Omental fat pad (tissue), 4 donors: ENCODE measurements at places on chromosomes 16 and 17.

DNA sequence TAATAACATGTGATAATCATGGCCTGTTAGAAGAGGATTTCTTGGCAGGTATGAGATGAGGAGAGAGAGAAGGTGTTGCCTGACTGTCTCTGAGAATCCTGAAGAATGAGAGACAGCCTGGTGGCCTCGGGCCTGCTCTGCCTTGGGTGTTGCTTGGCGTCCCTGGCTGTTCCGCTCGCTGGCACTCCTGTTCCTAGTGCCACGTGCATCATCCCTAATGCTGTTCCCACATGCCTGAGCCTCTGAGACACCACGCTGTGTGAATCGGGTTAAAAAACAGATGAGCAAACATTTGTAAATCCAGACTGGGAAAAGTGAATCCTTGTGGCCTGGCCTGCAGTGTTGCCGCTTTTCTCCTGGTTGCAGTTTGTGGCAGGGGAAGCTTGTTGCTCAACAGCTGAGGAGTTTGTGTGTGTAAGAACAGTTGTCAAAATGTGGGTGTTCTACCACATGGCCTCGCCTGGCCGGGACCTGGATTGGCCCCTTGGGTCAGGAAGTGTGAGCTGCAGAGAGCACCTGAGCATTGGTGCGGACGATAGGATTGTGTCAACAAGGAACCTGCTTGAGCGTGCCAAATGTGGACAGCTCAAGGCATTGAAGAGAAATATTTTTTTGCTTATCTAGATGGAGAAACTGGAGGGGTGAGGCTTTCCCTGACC lies 22.0 kb downstream of the UBN1 start:
- DNase-seq: no peak

DNA sequence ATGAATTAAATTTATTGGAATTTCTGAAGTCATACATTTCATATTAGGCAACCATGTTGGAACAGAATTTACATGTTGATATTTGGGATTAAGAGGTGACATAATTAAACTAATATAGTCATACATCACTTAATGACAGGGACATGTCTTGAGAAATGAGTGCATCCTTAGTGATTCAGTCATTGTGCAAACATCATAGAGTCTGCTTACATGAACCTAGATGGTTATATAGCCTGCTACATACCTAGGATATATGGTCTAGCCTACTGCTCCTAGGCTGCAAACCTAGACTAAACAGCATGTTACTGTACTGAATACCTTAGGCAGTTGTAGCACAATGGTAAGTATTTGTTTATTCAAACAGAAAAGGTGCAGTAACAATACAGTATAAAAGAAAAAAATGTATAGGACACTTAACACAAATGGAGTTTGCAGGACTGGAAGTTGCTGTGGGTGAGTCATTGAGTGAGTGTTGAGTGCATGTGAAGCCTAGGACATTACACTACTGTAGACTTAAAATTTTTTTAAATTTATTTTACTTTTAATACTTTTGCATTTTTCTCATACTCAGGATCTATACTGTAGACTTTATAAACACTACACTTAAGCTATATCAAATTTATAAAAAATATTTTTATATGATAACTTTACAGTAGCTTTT lies 85.6 kb downstream of the OMG start:
- DNase-seq: no peak

GRCh38 chr17:55054429-55054828 lies 85.9 kb downstream of the STXBP4 start:
- no peak for DNase-seq

DNA sequence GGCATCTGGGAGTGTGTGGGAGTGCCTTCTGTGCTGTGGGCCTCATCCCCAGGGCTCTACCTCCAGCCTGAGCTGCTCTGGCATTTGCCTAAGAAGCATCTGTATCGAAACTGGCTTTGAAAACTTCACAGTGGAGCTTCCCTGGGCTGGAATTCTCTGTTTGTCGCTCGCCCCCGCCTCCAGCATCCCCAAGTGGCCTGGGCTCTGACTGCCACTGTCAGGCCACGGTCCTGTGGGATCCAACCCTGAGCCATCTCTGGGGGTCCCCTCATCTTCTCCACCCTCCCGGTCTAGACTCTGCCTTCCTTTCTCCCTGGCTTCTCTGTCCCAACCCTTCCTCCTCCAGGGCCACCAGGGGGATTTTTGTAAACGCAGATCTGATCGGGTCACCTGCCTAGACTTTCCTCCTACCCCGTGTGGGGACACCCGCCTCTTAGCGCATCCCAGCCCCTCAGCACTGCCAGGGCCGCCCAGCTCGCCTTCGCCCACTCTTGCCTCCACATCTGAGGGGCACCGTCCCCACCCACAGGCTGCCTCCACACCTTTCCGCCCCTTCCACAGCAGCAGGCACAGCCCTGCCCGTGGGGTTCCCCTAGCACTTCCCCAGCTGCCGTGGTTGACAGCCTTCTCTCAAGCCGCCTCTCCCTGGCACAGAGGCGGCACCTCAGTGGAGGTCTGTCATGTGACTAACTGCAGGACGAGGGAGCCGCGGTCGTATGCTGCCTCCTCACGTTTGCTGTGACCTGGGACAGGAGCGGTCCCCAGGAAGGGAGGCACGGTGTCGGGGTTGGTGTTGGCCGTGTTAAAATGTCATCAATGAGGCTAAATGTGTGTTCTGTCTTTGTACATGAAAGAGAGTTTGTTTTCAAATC lies 12.0 kb downstream of the TBC1D24 start:
- no peak for DNase-seq

- DNase-seq: peak; percentile 67
Measured at GRCh38 chr17:38454532-38454931, 26.3 kb downstream of the ARHGAP23 start.

GRCh38 chr16:18931756-18932155 lies 5.5 kb upstream of the SMG1 start:
- no peak for DNase-seq

DNA sequence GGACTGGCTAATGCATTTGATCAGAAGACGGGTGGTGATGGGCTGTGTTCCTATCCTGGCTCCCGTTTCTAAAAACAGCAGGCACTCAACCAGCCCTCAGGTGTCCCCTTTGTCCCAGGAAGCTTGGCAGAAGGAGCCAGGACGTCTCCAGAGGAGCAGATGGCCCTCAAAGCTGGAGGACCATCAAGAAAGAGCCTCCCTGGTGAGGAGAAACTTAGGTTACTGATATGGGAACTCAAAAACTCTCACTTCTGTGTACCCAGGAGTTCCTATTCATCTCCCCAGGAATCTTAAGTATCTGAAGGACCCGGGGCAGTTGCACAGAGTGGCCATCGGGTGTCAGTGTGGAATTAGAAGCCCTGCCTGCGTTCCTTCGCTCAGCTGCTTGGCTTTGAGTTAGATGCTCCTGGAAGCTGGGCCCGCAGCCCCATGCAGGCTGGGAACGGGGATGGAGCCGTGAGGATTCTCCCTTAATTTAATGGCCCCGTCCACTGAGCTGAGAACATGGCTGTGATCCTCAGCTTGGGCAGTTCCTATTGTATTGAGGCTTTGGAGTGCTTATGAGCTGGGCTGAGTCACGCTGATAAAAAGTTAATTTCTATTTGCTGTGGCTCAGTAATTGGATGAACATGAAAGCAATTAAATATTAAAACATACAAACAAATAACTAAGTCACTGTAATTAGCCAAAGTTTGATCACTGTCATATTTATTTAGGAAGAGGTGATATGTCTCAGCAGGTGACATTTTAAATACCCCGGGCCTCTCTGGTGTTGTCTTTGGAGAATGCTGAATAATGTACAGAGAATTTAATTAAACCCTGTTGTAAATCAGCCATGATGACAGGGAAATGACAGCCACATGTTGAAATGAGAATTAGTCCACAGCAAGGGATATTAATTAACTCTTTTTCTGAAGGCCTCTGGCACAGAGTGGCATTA lies 402.1 kb downstream of the SEC14L1 start:
- peak; percentile 43 for DNase-seq

DNA sequence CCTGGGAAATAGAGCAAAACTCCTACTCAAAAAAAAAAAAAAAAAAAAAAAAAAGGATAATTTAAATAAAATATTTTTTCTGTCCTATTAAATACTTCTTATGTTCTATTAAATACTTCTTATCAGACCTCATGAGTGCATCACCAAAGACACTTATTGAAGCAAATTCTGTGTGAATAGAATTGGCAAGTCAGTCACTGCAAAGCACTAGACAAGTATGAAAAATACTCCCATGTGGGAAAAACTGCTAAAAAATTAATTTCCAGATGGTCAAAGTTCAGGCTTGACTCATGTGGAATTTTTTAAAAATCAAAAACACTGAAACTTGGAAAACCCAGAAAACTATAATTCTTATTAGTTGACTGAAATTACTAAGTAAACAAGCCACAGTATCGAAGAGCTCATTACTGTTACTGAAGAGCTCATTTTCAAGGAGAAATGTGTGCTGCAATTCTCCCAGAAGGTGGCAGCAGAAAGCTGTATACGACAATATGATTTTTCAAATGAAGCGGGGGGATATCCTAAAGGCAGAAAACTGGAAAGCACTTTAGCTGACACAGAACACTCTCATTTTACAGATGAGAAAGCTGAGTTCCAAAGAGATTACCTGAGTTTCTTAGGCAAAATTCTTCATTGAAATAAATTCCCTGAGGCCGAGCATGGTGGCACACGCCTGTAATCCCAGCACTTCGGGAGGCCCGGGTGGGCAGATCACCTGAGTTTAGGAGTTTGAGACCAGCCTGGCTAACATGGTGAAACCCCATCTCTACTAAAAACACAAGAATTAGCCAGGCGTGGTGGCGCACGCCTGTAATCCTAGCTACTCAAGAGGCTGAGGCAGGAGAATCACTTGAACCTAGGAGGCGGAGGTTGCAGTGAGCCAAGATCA lies 15.9 kb upstream of the FBXO47 start:
- no peak for DNase-seq

DNA sequence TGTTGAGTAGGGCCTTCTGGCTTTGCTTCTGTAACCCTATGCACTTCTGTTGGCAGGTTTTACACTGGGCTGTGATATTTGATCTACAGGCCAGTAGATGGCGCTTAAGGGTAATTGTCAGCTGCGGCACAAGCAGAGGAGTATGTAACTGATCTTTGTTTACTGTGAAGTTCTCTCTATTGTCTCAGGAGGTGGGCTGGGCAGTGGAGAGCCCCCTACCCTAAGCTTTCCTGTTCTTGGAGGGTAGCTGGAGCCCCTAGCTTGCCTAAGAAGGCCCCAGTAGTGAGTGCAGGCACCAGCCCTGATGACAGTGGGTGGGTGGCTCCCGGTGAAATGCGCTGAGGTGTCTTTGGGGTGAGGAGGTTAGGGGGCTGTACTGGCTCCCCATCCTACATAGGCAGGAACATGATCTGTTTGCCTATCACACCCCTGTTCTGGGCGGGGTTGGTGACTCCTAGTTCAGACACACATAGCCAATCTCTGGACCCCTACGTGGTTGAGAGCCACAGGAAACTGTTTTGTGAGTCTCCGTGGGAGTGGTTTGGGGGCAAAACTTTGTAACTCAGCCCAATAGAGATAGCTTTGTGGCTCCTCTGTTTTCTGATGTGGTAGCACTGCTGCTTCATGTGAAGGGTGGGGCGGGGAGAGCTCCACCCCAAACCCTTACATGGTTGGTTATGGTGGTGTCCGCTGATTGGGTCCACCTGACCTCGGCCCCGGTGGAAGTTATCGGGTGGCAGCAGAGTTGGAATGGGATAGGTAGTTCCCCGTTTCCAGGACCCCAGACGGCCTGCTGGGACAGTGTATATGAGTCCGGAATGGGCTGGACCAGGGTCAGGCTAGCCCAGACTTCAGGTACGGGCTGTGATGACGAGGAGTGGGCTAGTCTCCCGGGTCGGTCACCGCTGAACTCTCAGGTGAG lies 60.4 kb downstream of the SLFN11 start:
- no peak for DNase-seq
